ENCODE measurements at places on chromosomes 13 and 19. TPM values are rescaled to one million over a fixed set of nuclear protein-coding genes. Genes with fewer than 3 reads are reported as not detected.

The KPNA3 gene
- polyA plus RNA-seq, result 14.9 TPM

The DCT gene
- not detected for polyA plus RNA-seq

The CNMD gene
- polyA plus RNA-seq, result 0.04 TPM

The ADGRE3 gene
- polyA plus RNA-seq, result 0.54 TPM

The EFNA2 gene
- 17.7 TPM for polyA plus RNA-seq

The CDC42EP5 gene
- polyA plus RNA-seq, result 215 TPM

The KIR3DL2 gene
- not detected for polyA plus RNA-seq

The SIGLEC11 gene
- polyA plus RNA-seq, result 0.45 TPM

The CPAMD8 gene
- polyA plus RNA-seq, result 0.45 TPM

The TSSK6 gene
- 1.9 TPM for polyA plus RNA-seq

The ZNF85 gene
- polyA plus RNA-seq, result 2.9 TPM

The GARIN5A gene
- polyA plus RNA-seq, result not detected

The CLEC4M gene
- polyA plus RNA-seq, result 0.61 TPM

The CBLC gene
- 117 TPM for polyA plus RNA-seq

The PSG4 gene
- polyA plus RNA-seq, result 0.12 TPM

The MAST3 gene
- 34.6 TPM for polyA plus RNA-seq
